ENCODE measurements at places on chromosomes 16 and 17.

DNA sequence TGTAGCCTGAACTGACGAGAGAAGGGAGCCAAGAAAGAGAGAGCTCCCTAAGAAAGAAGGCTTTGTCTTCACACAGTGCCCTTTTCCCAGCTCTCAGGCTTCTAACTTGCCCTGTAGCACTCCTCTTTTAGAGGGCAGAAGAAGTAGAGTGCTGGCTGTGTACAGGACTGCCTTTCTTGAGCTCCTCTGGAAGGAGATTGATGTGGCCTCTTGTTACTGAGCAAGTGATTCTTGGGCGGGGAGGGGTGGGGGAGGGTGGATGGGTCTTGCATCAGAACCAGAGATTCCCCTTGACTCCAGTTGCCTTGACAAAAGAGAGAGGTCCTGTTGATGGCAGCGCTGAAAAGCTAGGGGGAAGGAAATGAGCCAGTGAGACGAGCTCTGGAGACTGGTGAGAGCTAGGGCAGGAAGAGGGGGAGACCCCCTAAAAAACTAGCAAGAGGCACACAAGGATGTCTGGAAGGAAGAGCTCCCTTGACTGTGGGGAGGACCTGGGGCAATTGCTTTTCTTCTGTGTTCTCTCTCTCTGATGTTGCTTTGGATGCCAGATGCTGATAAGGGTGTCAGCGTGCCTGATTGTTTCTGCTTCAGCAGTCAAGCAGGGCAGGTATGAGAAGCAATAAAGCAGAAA is 18.4 kb downstream of the GPR179 start:
- DNase-seq: no peak

DNA sequence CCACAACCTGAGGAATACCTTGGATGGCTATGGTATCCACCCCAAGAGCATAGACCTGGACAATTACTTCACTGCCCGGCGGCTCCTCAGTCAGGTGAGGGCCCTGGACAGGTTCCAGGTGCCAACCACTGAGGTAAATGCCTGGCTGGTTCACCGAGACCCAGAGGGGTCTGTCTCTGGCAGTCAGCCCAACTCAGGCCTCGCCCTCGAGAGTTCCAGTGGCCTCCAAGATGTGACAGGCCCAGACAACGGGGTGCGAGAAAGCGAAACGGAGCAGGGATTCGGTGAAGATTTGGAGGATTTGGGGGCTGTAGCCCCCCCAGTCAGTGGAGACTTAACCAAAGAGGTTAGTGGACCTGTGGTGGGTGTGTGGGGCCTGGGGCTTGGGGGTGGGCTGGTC is 3.1 kb downstream of the NFE2L1 start:
- no peak for DNase-seq

- DNase-seq: no peak
Observed at GRCh38 chr16:78227855-78228254, 128.4 kb downstream of the WWOX start.

DNA sequence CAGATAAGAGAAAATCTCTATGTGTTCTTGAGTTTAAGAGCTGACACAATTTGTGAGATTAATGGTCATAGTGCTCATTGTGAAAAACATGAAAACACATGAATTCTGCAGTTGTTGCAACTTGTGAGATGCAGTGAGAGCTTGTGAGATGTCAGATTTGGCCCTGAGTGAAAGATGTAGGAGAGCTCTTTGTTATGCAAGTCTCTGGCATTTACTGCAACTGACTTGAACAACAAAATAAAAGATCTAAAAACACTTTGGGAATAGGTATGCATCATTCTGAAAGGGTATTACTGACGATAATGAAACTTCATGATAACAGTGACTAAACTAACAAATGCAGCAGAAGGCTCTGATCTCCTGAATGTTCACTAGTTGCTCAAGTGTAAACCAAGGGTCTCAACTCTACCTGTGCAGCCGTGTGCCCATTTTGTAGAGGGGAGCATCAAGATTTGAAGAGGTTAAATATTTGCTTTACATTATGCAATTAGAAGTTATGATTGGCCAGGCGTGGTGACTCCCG is 50.8 kb upstream of the SMIM36 start:
- no peak for DNase-seq

- no peak for DNase-seq
Observed at GRCh38 chr16:57876210-57876609, 73.9 kb upstream of the KIFC3 start.

GRCh38 chr17:79945591-79946255 is 89.9 kb downstream of the TBC1D16 start:
- DNase-seq: no peak

GRCh38 chr17:8894673-8895578 is 27.5 kb upstream of the PIK3R6 start:
- no peak for DNase-seq

- DNase-seq: no peak
Observed at GRCh38 chr16:30527635-30528178, 1.3 kb upstream of the ZNF768 start.

DNA sequence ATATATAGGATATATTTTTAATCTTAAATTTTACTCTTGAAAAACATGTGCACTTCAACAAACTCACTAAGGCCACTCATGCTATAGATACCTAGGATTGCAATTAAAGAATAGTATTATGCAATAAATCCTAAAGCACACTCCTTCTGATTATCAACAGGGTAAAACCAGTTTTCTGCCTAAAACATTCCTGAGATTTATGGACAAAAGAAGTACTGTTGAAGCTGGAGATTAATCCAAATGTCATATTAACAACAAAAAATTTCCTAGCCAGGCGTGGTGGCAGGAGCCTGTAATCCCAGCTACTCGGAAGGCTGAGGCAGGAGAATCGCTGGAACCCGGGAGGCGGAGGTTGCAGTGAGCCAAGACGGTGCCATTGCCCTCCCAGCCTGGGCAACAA is 21.4 kb downstream of the CHCT1 start:
- DNase-seq: no peak
